Kidney epithelial cell (primary cell): ENCODE measurements at places on chromosomes 16 and 17.
A peak's percentile ranks its signal among the peaks of the same experiment; 100 is the strongest.

DNA sequence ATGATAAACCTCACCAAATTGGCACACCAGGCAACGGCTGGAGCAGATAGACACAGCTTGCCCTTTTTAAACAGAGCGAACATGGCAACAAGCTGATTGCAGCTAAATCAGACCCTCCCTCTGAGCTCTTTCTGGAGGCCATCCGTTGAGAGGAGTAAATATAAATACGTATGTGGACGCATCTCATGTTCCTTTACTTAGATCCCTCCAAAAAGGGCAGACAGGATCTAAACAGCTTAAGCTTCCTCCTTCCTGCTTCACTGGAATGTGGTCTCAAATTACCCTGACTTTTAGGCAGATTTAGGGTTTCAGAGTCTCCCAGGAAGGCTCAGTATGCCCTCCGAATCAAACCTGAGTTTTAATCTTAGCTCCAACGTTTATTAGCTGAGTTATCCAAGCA, 204.7 kb upstream of the GOT2 start:
- DNase-seq, result no peak

- no peak for DNase-seq
These were observed 3.9 kb upstream of the MARVELD3 start for GRCh38 chr16:71622088-71622487.

GRCh38 chr16:72270531-72270930, 98.6 kb upstream of the PMFBP1 start:
- DNase-seq, result no peak

DNA sequence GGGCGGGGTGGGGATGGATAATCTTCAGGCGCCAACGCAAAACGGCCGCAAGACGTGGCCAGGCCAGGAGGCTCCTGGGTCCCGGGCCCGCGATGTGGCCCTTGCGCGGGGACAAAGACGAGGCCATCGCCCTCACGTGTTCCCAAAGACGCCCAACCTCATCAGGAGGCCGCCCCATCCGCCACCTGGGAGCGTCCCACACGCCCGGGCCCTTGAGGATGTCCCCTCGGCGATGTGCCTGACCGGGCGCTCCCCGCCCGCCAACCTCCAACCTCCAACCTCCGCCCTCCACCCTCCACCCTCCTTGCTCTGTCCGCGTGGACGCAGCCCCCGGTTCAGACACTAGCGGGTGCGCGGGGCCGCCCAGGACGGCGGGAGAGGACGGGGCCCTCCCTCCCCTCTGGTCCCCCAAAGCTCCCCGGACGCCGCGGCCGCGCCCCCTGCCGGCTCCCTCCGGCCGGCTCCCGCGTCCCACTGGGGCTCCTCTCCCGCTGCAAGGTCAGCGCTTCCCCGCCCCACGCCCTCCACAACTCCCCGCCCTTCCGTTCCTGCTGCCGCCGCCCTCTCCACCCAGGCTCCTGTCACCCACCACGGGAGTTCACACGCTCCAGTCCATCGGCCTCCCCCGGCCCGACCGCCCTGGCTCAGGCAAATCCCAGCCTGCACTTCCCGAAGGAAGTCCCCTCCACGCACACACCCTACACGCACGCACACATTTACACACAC, 250.8 kb upstream of the RPL38 start:
- DNase-seq, result no peak

- DNase-seq, result no peak
These were observed 7.0 kb downstream of the CES5A start for GRCh38 chr16:55868137-55868536.

DNA sequence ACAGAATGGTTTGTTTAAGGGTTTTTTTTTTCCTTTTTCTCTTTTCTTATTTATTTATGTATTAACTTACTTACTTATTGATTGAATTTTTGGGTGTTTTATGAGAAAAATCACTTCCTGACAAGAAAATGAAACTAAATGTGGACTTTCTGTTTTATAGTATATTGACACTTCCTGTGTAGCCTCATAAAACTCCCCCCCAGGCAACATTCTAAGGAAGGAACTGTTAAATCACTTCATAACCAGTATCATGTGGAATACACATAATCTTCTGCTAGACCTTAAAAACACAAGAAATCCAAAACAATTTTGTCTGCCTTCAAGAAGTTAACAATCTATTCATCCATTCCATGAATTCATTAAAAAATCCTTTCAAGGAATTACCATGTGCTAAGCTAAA, 164.1 kb upstream of the TOM1L1 start:
- no peak for DNase-seq

DNA sequence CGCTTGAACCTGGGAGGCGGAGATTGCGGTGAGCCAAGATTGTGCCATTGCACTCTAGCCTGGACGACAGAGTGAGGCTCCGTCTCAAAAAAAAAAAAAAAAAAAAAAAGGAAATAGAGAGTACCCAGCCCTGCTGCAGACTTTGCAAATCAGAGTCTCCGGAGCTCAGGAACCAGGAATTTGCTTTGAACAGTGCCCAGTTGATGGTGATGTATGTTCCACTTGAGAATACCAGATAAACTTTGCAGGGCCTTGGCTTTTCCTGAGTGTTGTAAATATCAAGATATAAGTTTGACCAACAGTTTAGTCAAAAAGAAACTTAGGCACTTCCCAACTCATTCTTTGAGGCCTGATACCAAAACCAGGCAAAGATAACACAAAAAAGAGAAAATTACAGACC, 30.6 kb upstream of the MAP3K14 start:
- DNase-seq, result no peak

DNA sequence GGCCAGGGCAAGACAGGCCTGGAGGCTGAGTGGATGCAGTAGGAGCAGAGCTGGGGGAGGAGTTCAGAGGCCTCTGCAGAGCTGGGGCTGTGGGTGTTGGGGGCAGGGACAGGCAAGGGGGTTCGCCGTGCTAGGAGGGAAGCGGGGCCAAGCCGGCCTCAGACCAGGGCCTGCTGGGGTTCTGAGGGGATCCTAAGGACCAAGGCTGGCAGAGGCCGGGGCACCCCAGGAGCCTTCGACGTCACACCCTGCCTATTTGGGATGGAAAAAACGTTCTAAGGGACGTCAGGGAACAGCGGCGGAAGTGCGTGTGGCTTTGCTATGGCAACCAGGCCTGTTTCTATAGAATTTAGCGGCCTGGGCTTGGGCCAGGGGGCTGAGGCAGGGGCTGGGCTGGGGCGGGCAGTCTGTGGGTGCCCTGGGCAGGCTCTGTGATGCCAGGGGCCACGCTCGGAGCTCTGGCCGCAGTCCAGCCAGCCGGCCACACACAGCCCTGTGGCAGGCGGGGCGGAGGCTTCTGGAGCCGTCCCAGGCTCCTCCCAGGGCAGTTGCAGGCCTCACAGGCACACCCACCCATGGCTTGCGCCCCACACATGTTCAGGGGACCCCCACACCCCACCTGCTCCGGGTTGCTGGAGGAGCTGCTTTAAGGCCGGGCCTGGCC, 3.7 kb downstream of the TRAF7 start:
- DNase-seq, result no peak

GRCh38 chr16:84156342-84156784, 11.3 kb downstream of the DNAAF1 start:
- DNase-seq, result peak; percentile 45

GRCh38 chr17:13572581-13572980, 29.1 kb downstream of the HS3ST3A1 start:
- DNase-seq, result no peak

DNA sequence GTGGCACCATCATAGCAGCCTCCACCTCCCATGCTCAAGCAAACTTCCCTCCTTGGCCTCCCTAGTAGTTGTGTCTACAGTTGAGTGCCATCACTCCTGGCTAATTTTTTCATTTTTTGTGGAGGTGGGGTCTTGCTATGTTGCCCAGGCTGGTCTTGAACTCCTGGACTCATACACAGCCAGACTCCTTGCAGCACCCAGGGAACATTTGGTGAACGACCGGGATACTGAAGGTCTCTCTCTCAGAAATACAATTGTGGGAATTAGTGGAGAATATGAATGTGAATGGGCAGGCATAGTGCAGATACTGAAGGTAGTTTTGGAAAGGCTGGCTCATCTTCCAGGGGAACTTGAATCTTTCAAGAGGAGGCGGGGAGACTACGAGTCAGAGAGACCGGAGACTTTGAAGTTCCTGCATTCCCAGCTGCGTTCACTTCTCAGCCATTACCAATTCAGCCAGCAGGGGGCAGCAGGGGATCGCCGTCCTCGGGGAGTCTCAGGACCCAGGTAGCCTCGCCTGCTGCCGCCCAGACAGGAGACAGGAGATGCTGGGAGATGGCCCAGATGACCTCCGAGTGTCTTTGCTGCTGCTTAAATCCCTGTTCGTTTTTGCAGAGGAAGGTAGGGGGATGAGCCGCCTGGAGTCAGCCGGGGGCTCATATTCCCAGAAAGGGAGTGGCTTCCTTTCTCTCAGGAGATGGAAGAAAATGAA, 68.6 kb downstream of the HAPSTR1 start:
- no peak for DNase-seq

DNA sequence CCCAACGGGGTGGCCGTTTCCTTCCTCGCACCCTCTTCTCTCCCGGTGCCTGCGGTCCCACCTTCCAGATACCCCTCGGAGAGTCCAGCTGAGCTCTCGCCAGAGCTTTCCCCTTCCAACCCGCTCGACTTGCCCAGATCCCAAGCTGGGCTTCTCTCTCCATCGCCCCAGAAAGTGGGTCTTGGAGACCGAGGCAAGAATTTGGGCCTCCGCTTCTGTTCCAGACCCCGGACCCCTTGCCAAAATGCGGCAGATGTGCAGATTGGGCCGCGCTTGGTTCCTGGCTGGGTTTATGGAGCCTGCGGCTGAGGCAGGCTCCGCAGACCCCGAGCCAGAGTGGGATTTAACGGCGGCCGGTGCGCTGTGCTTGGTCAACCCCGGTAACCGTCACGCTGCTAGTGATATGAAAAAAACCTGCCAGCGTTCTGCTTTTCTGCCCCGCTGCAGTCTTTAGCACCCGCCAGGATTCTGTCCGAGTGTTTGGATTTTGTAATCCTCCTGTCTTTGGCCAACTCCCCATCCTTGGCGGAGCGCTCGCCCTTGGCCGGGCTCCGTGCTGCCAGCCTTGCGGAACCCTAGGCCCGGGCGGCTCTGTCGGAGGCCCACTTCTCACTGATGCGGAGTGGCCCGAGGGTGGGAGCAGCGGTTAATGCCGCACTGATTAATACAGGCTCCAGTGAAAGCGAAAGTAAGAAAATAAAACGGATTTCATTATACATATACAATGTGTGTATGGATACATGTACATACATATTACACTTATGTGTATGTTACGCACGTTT, 754 bp upstream of the SLFN11 start:
- DNase-seq, result no peak

DNA sequence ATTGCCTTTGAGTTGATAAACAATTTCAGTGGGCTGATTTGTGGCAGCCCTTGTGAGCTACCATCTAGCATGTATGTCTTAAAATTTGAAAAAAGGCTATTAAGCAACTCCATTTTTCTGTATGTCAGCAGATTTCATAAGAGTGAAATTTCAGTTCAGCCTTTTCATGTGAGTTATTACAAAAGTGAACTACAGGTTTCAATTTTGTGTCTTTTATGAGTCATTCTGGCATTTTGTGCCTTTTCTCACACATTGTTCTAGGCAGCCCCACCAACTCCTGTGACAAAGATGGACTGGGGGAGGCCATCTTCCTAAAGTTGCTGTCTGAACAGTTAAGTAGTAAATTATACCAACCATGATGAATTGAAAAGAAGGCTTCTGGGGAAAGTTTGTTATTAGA, 52.1 kb downstream of the USP10 start:
- no peak for DNase-seq

DNA sequence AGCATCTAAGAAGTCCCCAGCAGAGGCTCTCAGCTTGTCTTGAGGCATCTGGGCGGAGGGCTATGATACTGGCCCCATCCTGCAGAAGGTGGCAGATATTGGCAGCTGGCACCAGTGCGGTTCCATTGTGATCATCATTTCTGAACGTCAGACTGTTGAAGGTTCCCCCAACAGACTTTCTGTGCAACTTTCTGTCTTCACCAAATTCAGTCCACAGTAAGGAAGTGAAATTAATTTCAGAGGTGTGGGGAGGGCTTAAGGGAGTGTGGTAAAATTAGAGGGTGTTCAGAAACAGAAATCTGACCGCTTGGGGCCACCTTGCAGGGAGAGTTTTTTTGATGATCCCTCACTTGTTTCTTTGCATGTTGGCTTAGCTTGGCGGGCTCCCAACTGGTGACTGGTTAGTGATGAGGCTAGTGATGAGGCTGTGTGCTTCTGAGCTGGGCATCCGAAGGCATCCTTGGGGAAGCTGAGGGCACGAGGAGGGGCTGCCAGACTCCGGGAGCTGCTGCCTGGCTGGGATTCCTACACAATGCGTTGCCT, at the start of gene CIITA:
TSS of gene CIITA (plus strand) at position 404 of the 543 bp plus-strand sequence. CDS start at position 533, 129 bp downstream.
- no peak for DNase-seq
